Right lung (tissue), 10 donors: ENCODE measurements at places on chromosomes 6 and 20. TPM values are rescaled to one million over a fixed set of nuclear protein-coding genes. Genes with fewer than 3 reads are reported as not detected.

The CLPSL1 gene
- polyA plus RNA-seq: not detected

The MAK gene
- 1.7 TPM for polyA plus RNA-seq

The ABHD16B gene
- not detected for polyA plus RNA-seq

The PRL gene
- 0.14 TPM for polyA plus RNA-seq

The WFDC2 gene
- 22.1 TPM for polyA plus RNA-seq

The PKIG gene
- 49.1 TPM for polyA plus RNA-seq

The CTCFL gene
- polyA plus RNA-seq: 0.35 TPM

The BPIFA1 gene
- polyA plus RNA-seq: not detected
